Adrenal gland (tissue), 19 donors: ENCODE measurements at places on chromosomes 16 and 17.

GRCh38 chr17:8210761-8211458 lies 535 bp upstream of the AURKB start:
- DNase-seq = no peak

- no peak for DNase-seq
These were observed 28.3 kb upstream of the TENT4B start for GRCh38 chr16:50124769-50125168.

GRCh38 chr17:78724999-78725398 lies 57.1 kb downstream of the CYTH1 start:
- no peak for DNase-seq

DNA sequence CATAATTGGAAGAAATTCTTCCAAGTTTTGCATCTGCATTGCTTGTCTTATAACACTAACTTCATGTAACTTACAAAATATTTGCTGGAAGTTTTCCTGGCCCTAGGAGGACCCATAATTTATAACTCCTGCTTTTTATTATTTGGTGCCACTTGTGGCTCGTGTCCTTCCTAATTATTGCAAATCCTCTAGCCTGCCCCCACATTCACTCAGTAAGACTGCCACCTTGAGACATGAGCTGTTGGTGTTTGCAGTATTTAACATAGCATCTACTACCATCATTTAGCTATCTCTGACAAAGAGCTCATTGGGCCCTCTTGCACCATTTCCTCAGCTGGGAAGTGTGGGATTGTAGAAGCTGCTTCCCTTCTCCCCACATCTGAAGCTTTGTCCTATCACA lies 49.5 kb downstream of the FTO start:
- DNase-seq = no peak

DNA sequence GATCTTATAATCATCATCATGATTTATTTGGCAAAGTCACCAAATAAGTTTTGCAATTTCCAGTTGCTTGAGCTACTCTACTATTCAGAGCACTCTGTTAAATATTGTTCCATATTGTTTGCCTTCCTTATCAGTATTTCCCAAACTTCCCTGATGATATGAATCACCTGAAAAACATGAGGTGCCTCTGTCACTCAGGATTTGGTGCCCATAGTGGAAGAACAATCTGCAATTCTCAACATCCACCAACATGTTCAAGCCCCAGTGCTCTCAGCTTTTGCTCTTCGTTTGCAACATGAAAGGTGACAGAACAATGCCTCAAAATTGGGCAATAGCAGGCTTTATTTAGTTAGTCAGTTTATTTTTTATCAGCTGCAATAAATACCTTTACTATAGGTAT lies 28.6 kb upstream of the WSB1 start:
- DNase-seq = no peak

GRCh38 chr17:3974138-3974687 lies 10.0 kb upstream of the ATP2A3 start:
- no peak for DNase-seq

DNA sequence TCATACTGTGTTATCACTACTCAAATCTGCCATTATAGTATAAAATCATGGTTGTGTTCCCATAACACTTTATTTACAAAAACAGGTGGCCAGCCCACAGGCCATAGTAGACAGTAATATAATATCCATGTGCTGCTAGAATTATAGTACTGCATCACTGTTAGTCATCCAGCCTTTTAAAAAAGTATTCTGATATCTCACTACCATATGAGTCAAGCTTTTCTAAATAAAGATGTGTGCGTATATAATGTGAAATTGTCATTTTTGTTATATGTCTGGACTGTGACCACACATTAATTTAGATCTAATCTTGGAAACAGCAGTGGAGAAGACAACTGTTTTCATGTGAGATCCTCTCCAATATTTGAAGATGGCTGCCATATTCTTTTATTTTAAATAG lies 1049.1 kb upstream of the GOT2 start:
- DNase-seq = no peak

GRCh38 chr17:80941171-80941570 lies 50.5 kb upstream of the CHMP6 start:
- peak; percentile 6 for DNase-seq

DNA sequence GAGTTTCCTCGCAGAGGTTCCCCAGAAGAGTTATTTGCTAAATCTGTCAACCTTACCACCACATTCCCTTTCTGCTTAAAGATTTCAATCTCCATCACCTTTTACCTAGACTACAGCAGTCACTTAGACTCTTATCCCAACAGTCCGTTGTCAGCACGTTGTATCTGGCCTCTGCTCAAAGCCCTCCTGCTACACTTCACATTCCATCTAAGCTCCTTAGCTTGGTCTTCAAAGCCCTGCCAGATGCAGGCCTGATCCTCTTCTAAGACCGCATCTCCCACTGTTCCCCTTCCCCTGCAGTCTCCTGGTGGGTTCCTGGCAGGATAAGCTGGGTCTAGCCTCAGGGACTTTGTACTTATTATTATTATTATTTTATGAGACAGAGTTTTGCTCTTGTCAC lies 10.3 kb upstream of the SRCAP start:
- no peak for DNase-seq

- DNase-seq = no peak
These were observed 5.9 kb upstream of the SLC16A5 start for GRCh38 chr17:75081611-75082540.

- DNase-seq = no peak
These were observed 22.3 kb downstream of the NPTX1 start for GRCh38 chr17:80453998-80454556.

DNA sequence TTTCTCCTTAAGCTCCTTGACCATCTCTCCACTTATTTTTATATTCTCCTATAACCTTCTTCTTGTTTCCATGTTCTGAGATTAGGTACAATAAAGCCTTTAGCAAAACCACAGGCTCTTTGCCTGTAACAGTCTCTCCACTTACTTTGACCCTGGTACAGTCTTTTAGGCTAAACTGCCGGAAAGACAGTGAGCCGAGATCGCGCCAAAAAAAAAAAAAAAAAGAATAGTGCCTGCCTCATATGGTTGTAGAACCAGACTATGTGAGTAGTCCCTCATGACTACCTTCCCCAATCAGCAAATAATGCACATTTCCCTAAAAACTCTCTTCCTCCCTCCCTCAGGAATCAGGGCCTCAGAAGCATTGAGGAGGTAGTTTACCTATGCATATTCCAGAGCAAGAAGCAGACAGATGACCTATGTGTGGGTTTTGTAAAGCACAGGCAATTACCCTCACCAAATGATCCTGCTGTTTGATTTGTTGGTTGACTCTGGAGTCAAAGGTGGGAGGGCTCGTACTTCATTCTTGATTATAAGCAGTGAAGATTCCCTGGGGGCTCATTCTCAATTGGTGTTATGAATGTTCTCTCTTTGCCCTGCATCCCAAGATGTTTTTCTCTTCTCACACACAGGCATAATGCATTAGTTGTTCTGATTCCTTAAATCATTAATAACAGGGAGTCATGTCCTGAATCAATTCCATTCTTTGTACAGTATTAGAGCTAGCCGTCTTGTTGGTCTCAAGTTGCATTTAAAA lies 8.9 kb upstream of the NME1 start:
- DNase-seq = no peak

GRCh38 chr17:13384626-13385025 lies 217.1 kb downstream of the HS3ST3A1 start:
- no peak for DNase-seq

DNA sequence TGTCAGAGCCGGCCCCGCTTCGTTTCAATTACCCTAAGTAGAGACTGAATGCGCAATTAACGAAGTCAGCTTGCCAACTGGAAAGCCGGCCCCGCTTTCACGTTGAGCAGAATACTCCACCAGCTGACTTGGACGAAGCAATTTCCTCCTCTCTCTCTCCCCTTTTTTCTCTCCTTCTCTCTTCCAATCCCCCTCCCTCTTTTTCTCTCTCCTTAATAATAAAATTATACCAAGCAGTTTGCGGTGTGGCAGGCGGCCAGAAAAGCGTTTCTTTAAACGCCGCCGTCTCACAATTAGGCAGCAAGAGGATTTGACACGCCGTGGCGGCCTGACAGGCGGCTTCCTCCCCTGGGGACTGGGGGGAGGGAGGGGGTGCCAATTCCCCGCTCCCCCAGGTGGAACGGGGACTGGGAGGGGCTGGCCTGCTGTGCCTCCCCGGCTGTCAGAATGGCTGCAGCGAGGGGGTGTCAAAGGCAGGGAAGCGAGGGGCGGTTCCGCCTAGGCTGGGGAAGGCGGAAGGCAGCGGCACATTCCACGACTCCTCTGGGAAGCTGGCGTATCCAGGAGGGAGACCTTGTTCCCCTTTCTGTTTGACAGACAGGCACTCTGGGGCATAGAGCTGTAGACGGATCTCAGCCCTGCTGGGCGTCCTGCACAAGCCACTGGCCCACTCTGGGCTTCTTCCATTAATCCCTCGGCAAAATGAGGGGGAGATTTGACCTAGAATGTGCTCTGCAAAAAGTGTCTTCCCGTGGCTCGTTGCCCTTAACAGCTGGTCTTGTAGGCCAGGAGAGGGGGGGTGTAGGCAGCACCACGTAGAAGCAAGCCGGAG lies 52.7 kb downstream of the SREBF1 start:
- DNase-seq = peak; percentile 79

DNA sequence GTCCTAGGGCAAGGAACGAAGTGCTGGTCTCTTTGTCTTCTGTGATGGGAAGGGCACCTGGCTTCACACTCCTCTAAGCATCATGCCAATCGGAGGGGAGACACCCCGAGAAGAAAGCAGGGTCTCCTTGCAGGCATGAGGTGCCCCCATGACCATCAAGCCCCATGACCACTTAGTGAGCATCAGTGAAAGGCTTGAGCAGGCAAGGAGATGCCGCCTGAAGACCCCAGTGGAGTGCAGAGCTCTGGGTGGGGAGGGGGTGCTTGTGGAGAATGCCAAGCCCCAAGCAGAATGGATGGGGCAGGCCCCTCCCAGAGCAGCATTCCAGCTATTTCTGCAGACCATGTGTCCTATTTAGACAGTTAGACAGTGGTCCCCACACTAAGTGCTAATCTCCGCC lies 232.7 kb upstream of the TNRC6C start:
- no peak for DNase-seq

GRCh38 chr16:48393485-48394354 lies 8.5 kb upstream of the SIAH1 start:
- peak; percentile 79 for DNase-seq

DNA sequence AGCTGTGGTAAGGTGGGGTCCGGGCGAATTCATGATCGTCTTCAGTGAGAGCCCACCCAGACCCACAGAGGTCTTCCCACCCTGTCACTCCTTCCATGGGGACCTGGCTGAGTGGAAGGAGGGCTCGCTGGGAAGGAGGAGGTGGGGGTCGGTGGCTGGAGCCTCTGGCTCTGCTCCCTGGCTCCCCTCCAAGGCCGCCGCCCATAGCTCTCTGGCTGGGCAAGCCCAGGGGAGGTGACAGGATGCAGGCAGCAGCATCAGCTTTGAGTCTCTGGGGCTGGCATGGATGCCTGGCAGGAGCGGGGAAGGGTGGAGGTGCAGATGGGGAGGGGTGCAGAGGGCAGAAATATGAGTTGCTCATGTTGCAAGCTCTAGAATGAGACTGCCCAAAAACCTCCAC lies 147.0 kb downstream of the ENGASE start:
- DNase-seq = no peak

DNA sequence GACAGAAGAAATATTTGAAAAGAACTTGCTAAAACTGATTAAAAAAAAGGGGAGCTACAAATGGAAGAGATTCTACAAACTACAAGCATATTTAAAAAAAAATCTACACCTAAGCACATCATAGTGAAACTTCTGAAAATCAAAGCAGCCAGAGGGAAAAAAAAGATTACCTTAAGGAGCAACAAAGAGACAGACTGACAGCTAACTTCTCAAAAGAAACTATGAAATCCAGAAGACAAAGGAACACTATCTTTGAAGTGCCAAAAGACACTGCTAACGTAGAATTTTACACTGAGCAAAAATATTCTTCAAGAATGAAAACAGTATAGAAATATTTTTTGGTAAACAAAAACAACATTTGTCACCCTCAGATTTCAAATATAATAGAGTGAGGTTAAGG lies 151.2 kb downstream of the MYO1D start:
- no peak for DNase-seq

DNA sequence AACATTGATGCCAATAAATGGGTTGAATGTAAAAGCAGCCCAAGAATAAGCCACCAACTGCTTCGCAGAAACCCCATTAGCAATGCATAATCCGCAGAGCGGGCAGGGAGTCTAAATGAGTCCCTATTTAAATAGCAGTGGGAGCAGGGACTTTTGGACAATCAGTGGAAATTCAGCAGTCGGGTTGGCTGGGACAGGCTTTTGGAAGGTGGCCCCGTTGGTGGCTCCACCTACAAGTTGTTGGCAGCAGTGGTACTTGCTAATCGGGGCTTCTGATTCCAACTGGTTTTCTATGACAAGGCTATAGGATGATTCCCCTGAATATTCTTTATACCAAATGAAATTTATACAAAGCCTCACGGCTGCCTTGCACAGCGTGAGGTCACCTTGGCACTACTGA lies 86.3 kb downstream of the WDR59 start:
- no peak for DNase-seq

DNA sequence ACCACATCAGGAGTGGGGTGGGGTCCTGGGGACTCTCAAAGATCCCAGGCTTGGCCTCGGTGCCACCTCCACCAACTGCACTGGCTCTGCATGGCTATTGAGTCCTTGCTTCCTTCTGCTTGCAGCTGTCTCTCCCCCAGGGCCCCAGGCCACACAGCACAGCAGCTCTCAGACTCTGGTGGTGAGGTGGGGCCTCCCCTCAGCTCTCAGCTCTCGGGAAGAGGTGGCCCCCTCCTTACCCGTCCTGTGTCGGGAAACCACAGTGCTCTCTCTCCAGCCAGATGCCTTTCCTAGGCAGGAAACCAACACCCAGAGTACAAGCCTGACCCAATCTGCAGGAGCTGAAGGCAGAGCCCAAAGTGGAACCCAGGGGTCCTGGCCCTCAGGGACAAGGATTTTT lies 18.5 kb downstream of the SRCIN1 start:
- no peak for DNase-seq

- no peak for DNase-seq
These were observed 161.2 kb downstream of the XYLT1 start for GRCh38 chr16:17309510-17309909.

DNA sequence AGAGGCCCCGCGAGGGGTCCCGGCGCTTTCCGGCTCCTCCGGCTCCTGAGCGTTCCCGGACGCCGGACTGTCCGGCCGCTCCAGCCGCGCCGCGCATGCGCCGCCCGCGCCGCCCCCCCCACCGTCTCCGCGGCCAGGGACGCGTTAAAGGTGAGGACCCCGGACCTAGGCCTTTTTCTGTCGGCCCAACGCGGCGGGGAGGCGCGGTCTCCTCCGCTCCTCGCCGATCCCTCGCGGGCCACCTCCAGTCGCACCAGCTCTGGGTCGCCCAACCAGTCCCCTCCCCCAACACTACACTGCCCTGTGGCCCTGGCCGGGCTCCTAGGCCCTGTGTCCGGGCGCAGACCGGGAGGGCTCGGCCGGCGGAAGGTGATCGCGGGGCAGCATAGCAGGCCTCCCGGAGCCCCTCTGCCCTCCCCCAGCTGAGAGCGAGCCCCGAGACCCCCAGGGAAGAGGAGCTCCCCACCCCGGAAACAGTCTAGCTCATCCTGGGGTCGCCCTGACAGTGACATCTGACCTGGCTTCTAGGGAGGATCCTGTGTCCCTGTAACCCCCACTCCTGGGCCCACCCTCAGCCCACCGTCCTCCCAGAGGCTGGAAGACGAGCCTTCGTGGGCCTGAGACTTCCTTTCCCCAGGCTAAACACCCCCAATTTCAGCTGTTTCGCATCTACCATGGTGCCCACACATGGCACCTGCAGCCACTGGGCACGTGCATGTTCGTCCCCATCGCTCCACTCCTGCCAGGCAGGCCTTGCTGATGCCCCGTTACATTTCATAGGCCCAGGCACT lies 14.7 kb upstream of the BCAR1 start:
- DNase-seq = peak; percentile 76
